ENCODE measurements at places on chromosomes 4 and X. TPM values are rescaled to one million over a fixed set of nuclear protein-coding genes. Genes with fewer than 3 reads are reported as not detected.

The WWC2 gene
- polyA plus RNA-seq = 55.6 TPM

The KLB gene
- 0.17 TPM for polyA plus RNA-seq

- DNase-seq = no peak
Observed at GRCh38 chr4:38993683-38994082, 38.5 kb downstream of the TMEM156 start.

- DNase-seq = no peak
Observed at GRCh38 chr4:187090401-187090800, 366.7 kb upstream of the FAT1 start.

DNA sequence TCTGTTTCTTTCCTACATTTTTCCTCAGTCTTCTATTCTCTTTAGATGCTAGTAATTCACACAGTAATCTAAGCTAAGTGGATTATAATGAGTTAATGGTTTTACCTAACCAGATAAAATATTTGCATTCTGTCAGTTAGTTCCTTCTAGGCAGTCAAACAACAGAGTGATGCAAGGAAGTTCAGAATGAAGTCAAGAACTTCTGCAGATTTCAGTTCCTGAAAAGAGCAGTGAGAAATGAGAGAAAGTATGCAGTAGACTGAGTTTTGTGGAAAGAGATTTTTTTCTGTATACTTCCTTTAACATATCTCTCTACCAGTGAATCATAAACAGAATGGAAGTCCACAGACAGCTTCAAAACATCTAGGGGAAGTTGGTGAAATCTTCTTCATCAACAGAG lies 774.0 kb upstream of the POU3F4 start:
- no peak for DNase-seq

The FAT4 gene
- polyA plus RNA-seq = 36.8 TPM

The LONRF3 gene
- polyA plus RNA-seq = 1.00 TPM

DNA sequence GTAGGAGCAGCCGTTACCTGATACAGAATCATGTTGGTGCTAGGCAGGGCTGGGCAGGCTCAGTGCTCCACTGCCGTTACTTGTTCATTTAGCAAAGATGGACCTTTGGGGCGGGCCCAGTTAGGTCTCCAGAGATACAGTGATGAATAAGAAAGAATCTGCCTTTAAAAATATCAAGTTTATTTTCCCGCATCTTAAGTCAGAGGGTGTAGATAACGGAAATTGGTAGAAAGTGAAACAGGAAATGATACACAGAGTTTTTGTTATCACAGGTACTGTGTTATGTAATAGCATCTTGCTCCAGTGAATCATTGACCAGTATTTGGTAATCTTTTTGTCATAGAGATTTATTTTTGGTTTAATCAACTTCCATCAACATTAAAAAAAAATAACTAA lies 5.5 kb downstream of the TMEM131L start:
- DNase-seq = no peak

DNA sequence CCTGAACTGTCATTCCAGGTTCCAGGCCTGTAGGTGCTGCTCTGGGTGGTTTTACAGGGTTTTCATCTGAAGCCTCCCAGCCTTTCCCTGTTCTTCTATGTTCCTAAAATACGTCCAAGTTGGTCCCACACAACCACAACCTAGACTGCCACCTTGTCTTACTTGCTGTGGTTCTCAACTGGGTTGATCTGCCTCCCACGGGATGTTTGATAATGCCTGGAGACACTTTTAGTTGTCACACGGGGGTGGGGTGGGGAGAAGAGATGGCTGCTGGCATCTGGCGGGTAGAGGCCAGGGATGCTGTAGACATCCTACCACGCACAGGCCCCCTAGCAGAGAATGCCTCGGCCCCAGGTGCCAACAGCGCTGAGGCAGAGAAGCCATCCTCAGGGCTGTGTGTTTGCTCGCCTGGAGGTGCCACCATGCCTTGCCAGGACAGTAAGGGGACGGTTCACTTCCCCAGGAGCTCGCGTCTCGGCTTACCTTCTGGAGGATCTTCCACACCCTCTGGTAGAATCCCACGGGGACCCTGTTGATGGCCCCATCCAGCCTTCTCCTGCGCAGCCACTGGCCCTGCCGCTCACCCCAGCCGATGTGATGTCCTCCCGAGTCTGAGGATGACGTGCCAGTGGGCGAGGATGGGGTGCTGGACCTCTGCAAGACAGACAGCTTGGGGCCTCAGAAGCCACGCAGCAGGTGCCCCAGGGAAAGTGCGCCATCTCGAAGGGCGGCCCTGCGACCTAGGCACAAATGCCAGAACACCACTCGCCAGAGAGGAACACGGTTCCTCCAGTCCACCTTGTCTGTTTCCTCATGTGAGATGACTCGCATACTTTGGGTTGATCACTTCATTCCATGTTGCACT lies 87.0 kb downstream of the PHKA2 start:
- DNase-seq = no peak
